NCI-H187 treated with DMSO at 0.1 percent for 48 hours (cell line): ENCODE measurements at places on chromosomes 1 and 21.
A peak's percentile ranks its signal among the peaks of the same experiment; 100 is the strongest.

GRCh38 chr1:42784946-42785693 is at the start of gene TMEM269:
TSS of gene TMEM269 (plus strand) at chr1:42784991. CDS start at chr1:42789894, 4,903 bp downstream.
- no peak for DNase-seq

- DNase-seq, result no peak
Observed at GRCh38 chr1:172658871-172659453, at the start of gene FASLG. TSS of gene FASLG (plus strand) at chr1:172659103. CDS start at chr1:172659202, 99 bp downstream.

DNA sequence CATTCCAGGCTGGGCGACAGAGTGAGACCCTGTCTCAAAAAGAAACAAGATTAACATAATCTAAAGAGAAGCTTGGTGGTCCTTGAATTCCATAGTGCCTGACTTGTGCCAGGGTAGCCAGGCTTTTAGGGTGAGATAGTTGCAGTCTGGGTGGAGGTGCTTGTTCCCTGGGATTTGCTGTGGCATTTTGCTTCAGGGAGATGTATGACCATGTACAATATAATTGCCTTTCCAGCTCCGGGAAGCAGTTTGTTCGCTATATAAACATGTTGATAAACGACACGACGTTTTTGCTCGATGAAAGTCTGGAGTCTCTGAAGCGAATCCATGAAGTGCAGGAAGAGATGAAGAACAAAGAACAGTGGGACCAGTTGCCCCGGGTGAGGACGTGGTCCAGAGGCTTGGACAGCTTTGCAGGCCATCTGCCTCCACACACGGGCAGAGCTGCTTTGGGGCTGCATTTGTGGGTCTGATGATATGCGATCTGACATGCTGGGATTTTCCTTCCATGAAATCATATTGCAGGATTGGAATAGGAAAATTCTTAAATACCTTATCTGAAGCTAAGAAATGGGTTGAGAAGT is 49.4 kb upstream of the KIF1B start:
- no peak for DNase-seq

GRCh38 chr1:11880181-11880575 is 21.4 kb upstream of the NPPB start:
- no peak for DNase-seq

DNA sequence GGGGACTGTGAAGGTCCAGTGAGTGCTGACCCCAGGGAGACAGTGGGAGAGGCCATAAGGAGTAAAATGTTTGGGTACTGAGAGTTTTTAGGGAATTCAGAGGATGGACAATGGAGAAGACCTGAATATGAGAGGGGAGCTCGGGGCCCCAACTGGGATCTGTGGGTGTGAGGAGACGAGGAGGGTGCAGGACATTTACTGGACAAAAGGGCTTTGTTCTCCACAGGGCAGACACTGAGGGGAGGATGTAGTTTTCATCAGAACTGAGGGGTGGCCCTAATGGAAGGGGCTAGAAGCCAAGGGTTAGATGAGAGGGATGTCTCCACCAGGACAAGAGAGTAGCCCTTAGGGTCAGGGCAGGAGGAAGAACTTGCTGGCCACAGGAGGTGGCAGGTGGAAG is 30.0 kb downstream of the TMCC2 start:
- DNase-seq, result no peak

GRCh38 chr1:74629283-74629682 is 44.3 kb downstream of the ERICH3 start:
- DNase-seq, result no peak

- no peak for DNase-seq
Observed at GRCh38 chr1:165900576-165901380, 73.4 kb downstream of the UCK2 start.

- no peak for DNase-seq
Observed at GRCh38 chr1:217747156-217747769, 116.1 kb downstream of the SPATA17 start.

DNA sequence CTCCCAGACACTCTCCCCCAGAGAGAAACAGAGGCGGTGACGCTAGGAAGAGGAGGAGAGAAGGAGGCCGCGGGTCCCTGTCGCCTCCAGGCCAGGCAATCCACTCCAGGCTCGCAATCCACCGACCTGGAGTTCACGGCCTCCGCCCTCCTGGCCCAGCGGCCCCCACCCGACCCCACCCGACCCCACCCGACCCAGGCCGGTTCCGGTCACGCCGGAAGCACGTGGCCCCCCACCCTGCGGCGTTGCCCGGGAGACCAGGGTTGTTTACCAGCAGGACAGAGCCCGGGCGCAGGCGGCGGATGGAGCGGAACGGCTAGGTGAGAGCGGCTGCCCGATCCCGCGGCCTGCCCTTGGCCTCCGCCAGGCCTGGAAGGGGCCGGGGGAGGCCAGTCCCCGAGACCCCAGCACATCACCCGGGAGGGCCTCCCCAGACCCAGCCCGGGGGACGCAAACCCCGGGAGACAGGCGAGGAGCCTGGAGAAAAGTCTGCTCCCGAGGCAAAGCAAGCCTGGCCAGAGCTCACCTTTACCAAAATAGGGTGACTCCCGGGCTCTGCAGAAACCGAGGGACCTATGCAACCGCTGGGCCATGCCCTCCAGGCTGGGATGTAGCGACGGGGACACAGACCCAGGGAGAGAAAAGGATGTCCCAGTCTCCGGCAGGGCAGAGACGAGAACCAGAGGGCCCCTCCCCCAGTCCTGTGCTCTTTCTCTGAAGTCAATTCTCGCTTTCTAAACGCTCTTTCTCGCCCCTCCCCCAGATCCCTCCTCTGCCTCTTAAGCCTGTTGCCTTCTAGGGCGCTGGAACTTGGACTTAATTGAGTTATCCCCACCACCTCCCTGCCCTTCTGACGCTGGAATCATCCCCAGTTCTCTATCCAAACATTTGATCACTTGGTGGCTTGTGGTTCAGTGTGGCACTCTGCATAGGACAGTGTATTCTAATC is at the start of the genes PLA2G2C and UBXN10:
TSS of gene PLA2G2C (minus strand) at position 685 of the 949 bp plus-strand sequence. CDS start 9,155 bp downstream, outside the sequence.
TSS of gene UBXN10 (plus strand) at position 263 of the 949 bp plus-strand sequence. CDS start 4,466 bp downstream, outside the sequence.
- no peak for DNase-seq

- no peak for DNase-seq
Observed at GRCh38 chr1:206463137-206463536, 7.1 kb upstream of the IKBKE start.

DNA sequence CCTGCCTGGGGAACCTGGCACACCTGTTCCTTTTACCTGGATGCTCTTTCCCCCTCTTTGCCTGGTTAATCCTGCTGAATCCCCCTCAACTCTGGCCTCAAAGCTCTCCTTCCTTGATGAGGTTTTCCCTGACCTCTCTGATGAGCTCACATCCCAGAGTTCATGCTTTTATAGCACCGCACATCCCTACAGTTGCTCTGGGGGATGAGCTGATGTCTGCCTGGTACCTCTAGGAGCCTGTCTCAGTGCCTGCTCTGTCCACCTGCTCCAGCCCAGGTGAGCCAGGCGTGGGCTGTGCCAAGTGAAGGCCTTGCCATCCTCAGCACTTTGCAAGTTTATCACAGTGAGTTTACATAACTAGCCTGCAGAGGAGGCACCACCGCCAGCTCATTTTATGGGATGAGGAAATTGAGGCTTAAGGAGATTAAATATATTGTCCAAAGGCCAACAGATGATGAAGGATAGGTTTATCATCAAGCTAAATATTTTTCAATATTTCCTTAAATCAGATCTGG is 58.6 kb upstream of the TMPRSS2 start:
- DNase-seq, result no peak

DNA sequence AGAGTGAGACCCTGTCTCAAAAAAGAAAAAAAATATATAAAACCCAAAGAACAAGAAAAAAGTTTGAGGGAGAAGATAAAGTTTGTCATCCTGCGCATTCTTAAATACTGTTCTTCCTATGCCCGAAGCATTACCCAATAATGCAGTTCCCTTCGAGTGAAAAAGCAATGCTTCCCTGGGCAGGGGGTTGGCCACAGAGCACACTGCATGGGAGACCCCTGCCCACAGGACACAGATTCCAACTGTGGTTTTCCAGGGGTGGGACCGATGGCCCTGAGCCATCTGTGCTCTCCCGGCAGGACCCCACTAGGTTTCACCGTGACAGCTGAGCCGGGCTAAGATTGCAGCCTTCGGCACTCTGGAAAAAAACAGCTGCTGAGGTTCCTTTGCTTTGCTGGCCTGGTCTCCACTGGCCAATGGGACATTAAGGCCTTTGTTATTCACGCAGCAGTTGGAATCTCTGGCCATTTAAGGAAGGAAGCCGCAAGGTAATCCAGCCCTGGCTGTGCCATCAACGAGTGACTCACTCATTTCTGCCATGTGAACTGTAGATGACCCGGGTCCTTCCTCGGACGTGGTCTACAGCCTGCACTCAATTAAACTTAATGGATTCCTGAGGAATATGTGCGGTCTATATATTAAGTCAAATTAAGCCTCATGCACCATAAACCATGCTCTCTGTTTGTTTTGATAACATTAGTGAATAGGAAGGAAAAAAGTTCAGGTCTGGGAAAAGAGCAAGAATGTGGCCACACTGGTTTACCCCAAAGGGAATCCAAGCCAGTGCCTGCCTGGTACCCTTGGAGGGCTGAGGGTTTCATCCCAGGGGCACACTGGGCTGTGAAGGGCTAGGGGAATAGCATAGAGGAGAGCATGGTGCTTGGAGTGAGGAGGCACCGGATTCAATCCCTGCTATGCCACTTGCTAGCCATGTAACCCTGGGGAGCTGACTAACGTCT is 163.2 kb downstream of the ZBTB18 start:
- DNase-seq, result no peak

- DNase-seq, result no peak
Observed at GRCh38 chr1:234295068-234295467, 78.2 kb upstream of the COA6 start.

- DNase-seq, result no peak
Observed at GRCh38 chr1:62391369-62391971, 45.4 kb upstream of the USP1 start.

DNA sequence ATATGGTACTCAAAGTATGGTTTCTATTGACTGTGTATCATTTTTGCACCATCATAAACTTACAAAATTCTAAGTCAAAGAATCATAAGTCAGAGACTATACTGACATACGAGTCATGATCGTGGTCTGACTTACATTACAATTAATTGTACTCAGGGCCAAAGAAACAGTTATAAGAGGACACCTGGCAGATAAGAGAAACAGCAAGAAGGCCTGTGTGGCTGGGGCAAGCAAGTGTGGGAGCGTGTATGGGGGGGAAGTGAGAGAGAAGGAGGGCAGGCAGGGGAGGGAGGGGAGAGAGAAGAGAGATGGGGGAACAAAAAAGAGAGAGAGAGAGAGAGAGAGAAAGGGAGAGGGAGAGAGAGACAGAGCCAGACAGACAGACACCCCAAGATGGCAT is 70.9 kb downstream of the RERE start:
- DNase-seq, result no peak

DNA sequence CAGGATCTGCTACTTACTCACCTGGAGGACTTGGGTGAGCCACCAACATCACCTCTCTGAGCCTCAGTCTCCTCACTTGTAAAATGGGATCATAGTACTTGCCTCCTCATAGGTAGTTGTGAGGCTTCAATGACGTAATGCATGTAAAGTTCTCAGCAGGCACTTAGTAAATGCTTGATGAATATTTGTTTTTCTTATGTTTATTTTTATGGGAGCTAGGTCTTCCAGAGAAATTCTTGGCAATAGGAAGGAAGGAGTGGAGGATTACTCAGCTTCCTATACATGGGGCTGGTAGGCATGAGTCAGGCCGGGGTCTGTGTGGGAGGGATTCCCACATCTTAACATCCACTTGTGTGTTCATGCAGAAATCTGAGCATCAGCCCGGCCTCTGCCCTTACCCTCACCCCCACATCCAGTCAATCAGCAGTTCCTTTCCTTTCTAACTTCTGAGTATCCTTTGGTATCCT is 95.4 kb upstream of the USP24 start:
- DNase-seq, result no peak

GRCh38 chr1:35533586-35533985 is 23.6 kb downstream of the KIAA0319L start:
- DNase-seq, result no peak

GRCh38 chr1:26344147-26344920 is 9.6 kb downstream of the CRYBG2 start:
- no peak for DNase-seq

GRCh38 chr1:29396438-29397255 is 160.3 kb downstream of the PTPRU start:
- no peak for DNase-seq

- no peak for DNase-seq
Observed at GRCh38 chr1:221032637-221033280, 153.5 kb downstream of the HLX start.

DNA sequence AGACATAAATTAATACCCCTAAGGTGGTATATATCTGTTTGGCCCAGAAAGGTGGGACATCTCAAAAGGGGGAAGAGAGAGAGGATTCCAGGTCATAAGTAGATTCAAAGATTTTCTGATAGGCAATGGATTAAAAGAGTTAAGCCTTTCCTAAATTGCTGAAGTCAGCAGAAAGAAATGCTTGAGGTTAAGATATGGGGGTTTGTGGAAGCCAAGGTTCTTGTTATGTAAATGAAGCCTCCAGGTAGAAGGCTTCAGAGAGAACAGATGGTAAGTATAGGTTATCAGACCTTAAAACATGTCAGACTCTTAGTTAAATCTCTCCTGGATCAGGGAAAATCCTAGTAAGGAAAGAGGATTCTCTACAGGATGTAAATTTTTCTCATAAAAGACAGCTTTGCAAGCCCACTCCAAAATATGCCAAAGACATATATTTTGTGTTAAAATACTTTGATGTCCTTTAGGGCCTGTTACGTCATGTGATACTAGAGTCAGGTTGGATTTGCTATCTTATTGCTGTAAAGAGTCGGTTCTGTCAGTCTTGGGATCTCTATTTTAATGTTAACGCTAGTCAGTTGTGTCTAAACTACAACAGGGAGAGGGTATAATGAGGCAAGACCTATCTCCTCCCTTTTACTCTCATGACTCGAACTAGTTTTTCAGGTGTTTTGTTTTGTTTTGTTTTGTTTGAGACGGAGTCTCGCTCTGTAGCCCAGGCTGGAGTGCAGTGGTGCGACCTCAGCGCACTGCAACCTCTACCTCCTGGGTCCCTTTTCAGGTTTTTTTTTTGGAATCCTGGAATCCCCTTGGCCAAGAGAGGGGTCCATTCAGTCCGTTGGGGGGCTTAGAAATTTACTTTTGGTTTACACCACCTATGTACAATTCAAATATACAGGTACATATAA is 30.6 kb downstream of the RGS2 start:
- no peak for DNase-seq

- peak; percentile 32 for DNase-seq
Observed at GRCh38 chr1:151820940-151821339, 10.7 kb downstream of the RORC start.

DNA sequence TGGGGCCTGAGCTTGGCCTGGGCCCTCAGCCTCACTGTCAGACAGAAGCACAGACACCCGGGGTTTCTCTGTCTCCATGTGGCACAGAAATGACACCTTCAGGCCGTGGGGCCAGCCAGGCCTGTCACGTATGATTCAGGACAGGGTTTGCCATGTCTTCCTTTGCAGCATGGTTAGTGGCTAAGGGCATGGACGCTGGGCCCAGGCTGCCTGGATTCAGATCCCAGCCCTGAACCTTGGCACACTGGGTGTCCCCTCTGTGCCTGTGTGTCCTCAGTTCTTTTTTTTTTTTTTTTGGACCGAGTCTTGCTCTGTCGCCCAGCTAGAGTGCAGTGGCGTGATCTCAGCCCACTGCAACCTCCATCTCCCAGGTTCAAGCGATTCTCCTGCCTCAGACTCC is 73.6 kb downstream of the SPSB1 start:
- no peak for DNase-seq
